GM04503 (cell line): ENCODE measurements at places on chromosomes 7 and 10.

GRCh38 chr7:131656980-131657723, 100.7 kb upstream of the PODXL start:
- DNase-seq: no peak

DNA sequence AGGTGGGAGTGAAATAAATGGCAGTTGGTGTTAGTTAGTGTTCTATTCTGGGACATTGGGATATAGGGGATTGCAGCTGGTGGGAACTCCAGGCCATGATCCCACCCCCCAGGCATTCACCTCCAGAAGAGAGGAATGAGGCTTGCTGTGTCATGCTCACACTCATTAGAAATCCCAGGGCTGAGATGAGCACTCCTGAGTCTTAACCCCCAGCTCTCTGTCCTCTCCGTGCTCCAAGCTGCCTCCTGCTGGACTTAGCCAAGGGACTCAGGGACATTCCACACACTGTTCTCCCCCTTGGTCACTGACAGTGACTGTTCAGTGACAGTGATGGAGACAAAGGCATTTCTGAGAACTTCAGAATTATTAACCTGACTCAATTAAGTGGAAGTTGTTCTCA, 21.5 kb downstream of the CYP26A1 start:
- DNase-seq: no peak

DNA sequence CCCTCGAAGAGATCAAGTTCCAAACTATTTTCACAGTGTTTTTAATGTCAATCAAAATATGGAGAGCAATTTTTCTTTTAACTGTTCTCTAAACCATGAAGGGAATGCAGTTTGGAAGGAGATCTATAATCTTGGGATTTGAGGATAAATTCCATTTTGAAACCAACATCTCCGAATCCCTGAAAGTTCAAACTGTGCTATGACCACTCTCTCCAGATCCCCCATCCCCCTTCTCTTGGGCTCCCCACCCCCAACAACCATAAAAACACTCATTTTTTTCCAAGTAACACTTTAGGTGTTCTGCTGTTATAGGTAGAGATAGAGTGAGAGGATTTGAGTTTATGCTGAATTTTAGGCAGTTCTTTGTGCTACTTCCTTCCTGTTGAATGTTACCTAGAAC, 1.7 kb downstream of the CALD1 start:
- DNase-seq: no peak

GRCh38 chr10:60388116-60388625, 1.5 kb downstream of the ANK3 start:
- DNase-seq: no peak

DNA sequence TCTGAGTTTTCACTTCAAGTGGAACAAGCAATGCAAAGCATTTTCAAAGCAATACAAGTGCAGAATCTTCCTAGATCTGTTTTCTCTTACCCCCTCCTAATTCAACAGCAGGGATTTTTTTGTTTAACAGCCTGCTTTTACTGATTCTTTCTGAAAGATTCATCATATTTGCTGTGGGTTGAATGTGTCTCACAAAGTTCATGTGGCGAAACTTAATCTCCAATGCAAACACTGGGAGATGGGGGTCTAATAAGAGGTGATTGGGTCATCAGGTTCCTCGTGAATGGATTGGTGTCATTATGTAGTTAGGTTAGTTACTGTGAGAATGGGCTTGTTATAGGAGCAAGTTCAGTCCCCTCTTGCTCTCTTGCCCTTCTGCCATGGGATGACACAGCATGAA, 107.6 kb downstream of the CNNM2 start:
- no peak for DNase-seq

DNA sequence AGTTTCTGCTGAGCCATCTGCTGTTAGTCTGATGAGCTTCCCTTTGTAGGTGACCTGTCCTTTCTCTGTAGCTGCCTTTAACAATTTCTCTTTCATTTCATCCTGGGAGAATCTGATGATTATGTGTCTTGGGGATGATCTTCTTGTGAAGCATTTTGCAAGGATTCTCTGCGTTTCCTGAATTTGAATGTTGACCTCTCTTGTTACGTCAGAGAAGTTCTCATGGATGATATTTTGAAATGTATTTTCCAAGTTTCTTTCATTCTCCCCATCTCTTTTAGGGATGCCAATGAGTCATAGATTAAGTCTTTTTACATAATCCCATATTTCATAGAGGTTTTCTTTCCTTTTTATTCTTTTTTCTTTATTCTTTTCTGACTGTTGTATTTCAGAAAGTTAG, 184.2 kb upstream of the BET1 start:
- no peak for DNase-seq

DNA sequence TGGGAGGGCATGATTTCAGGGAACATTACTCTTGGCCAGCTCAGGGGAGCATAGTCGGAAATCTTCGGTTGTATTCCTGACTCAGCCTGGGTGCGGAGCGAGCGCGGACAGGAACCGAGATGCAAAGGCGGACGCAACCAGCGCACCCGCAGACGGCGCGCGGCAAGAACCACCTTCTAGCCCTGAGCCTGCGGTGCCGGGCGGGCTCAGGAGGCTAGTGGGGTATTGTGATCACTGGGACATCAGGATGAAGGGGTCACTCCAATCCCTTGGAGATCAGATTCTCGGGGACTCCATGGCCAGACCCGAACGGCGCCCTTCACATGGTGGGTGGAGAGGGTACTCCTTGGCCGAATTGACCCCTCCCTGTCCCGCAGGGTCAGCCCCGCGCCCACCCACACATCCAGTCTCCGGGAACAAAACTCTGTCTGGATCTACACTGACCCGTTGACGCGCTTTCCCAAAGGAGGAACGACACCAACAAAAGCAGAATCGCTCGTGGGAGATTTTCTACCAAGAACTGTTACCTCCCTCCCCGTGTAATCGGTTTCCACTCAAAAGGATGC, 730.5 kb downstream of the ZWINT start:
- no peak for DNase-seq
